ENCODE measurements at places on chromosomes 1 and 21. TPM values are rescaled to one million over a fixed set of nuclear protein-coding genes. Genes with fewer than 3 reads are reported as not detected.

Gene SH3D21
- 16.4 TPM for total RNA-seq

Gene KRTAP7-1
- total RNA-seq = not detected

- DNase-seq = no peak
Observed at GRCh38 chr1:168419736-168420135, 124.1 kb downstream of the XCL2 start.

DNA sequence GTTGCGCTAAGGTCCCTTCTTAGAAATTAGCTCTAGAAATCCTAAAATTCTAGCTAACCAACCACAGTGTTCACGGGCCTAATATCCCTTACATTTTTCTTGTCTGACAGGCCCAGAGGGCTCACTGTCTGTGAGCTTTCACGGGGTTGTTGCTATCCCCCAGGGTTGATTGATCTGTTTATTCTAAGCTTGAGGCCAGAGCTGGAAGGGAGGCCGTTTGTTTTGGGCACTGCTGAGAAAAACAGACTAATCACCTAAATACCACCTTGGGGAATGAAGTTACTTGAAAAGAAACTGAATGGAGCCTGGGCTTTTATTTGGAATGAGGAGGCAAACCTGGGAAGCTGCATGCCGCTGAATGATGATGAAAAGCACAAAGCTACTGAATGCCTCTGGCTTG is 162.4 kb downstream of the KIF26B start:
- no peak for DNase-seq

Gene PCBP3
- 2.4 TPM for total RNA-seq

Gene ABCA4
- total RNA-seq = 0.29 TPM

DNA sequence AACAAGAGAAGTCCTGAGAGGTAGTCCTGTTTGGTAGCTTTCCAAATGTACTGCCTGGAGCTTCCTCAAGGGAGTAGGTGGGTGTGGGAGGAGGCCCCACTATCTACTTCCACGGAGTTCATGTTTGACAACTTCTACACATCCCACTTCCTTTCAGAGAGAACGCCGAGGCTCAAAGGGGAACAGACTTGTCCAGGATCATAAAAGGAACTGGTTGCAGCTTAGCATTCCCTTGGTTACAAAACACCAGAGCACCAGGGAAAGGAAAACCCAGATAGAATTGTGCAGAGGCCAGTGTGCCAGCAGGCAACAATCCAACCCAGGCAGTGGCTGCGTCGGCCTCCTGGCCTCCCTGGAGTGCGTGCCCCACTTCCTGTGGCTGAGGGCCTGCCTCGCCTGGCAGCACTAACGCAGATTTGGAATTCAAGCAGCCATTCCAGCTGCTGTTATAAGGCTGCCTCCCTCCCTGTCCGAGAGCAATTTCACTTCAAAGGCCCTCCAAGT is 4.2 kb upstream of the RAP1GAP start:
- DNase-seq = peak; percentile 4

DNA sequence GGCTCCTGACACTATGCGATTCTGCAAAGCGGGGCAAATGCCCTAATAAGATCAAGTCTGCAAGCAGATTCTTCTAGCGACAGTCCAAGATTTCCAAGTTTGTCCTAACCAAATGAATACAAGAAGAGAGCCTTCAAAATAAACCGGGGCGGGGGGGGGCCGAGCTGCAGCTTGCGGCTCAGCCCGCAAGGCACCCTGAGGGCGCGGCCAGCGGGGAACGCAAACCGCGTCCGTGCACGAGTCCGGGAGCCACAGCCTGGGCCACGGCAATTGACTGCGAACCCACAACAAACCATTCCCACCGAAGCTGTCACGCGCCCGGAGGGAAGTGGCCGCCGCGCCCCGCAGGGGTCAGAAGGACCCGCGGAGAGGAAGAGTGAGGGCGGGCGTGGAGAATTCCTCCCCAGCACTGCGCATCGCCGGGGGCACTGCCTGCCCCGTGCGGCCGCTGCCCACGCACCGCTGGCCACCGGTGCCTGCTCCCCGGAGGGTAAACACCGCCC is 687 bp downstream of the TGFBR3 start:
- DNase-seq = peak; percentile 11

GRCh38 chr1:3261007-3261968 is 192.3 kb downstream of the PRDM16 start:
- DNase-seq = no peak

- no peak for DNase-seq
Observed at GRCh38 chr1:94335447-94335846, 82.7 kb upstream of the ABCD3 start.

DNA sequence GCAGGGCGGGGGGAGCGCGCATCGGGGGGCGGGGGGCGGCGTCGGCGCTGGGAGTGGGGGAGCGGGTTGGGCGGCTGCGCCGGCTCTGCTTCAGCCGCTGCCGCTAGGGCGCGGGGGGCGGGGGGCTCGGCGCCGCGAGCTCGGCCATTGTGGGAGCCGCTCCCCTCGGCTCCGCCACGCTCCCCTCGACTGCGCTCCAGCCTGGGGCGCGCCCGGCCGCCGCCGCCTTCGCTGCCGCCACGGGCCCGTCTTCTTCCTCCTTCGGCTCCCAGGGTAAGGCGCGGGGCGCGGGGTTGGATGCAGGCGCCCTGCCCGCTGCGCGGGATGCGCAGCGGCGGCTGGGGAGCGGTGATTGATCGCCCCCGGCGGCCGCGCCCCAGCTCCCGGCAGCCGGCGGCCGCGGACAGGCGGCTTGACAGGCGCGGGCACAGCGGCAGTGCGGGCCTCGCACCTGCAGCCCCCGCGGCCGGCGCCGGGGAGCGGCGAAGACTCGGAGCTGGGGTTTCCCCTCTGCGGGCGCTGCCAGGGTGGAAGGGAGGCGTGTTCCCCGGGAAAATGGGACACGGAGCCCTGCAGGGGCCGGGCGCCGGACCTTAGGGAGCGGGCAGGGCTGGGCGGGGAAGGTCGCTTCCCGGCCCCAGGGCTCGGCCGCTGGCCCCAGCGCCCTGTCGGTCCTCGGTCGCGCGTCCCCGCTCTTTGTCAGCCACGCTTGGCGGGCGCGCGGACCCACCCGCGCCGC is 55.3 kb downstream of the NDUFS5 start:
- peak; percentile 30 for DNase-seq

DNA sequence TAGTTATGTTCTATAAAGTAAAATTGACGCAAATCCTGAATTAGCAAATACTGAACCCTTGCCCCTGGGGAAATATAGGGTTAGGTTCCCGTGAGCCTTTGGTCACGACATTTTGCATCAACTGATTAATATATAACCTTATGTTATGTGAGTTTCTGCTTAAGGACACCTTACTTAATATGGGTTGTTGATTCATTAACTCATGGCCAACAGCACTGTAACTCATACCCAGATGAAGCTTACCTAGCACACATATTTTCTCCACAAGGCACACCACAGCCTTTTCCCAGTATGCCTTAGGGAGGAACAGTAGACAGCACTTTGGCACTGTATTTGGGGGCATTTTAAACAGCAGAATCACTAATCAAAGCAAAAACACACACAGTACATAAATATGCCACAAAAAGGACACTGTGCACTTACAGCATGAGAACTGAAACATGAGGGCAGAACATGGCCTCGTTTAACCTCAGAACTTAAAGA is 15.1 kb downstream of the INAVA start:
- DNase-seq = no peak

GRCh38 chr1:47996060-47996405 is 1.2 kb downstream of the TRABD2B start:
- no peak for DNase-seq

DNA sequence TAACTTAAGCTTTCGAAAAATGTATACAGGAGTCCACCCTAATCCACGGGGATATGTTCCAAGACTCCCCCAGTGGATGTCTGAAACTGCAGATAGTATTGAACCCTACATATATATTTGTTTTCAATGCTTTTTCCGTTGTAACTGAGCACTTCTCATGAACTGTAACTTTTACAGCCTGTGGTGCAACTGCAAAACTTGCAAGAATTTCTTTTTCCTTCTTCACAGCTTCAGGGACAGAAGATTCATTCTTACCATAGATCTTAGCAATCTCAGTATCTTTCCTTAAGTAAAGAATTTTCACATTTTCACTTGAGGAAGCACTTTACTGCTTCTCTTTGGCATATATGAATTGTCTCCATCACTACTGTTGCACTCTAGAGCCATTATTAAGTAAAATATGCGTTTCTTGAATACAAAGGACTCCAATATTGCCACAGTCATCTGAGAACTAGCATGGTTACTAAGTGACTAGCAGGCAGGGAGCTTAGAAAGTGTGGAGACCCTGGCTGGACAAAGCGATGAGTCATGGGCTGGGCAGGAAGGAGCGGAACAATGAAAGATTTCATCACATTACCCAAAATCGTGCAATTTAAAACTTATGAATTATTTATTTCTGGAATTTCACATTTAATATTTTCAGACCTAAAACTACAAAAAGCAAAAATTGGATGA is 14.1 kb downstream of the DPYD start:
- DNase-seq = peak; percentile 71

DNA sequence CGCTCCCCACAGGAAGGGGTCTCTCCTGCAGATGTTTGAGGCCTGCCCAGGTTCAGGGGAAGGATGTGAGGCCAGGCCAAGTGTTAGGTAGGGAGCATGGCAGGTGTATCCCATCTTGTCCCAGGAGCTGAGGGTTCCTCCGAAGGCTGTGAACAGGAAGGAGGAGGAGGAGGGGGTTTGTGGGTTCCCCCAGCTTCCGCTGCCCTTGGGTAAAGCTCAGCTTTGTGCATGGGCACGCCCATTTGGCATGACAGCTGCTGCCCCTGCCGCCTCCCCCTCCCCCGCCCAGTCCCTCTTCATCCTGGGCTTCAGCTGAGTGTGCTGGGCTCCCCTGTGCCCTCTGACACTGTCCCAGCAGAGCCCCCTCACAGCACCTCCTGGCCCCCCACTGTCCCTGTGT is 25.5 kb downstream of the TNFRSF8 start:
- DNase-seq = no peak

- no peak for DNase-seq
Observed at GRCh38 chr1:213183036-213183672, 132.1 kb downstream of the RPS6KC1 start.

DNA sequence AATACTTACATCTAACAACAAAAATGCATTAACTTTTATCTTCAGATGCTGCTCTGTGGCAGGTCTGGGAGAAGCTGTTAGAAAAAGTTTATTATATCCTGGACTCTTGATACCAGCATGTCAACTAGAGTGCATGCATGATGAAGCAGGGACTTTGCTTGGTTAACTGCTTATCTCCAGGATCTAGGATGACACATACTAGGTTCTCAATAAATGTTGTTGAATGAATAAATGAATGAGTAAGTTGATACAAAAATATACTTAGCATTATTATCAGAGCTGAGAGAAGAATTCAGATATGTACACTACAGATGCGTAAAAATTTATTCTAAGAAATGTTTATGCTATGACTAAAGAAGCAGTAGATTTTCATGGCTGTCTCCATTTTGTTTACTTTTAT is 304.3 kb downstream of the LTN1 start:
- DNase-seq = peak; percentile 84

- no peak for DNase-seq
Observed at GRCh38 chr1:71276466-71276865, 195.6 kb upstream of the ZRANB2 start.

Gene AQP10
- not detected for total RNA-seq

Gene CTSE
- total RNA-seq = not detected

Gene HLX
- 8.1 TPM for total RNA-seq

Gene SEC16B
- total RNA-seq = 0.07 TPM

DNA sequence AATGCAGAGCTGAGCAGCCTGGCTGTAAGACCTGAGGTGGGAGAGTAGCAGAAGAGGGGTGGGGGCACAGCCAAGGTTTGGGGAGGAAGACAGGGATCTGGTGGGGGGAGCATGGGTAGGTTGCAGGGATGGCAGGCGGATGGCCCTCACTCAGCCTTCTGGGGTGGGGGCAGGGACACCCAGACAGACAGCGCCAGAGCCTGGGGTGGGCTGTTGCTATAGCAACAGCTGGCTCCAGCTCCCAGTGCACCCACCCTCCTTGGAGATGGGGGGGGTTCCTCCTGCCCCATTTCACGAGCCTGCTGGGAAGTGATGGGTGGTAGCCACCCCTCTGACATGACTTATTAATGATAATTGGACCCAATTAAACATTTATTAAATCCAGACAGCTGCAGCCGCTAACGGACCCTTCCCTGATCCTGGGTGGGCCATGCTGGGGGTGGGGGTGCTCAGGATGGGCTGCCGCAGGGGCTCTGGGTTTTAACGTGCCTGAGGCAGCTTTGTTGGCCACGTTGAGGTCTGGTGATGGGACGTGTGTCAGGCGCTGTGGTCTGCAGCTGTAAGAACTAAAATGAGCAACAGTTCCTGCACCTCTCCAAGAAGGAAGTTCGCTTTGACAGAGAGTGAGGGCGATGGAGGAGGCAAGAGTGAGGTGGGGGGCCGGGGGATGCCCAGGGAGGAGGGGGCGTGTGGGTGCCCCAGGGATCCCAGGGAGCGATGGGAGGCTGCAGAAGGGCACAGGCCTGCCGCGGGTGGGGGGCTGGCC is 19.4 kb downstream of the AGRN start:
- no peak for DNase-seq

DNA sequence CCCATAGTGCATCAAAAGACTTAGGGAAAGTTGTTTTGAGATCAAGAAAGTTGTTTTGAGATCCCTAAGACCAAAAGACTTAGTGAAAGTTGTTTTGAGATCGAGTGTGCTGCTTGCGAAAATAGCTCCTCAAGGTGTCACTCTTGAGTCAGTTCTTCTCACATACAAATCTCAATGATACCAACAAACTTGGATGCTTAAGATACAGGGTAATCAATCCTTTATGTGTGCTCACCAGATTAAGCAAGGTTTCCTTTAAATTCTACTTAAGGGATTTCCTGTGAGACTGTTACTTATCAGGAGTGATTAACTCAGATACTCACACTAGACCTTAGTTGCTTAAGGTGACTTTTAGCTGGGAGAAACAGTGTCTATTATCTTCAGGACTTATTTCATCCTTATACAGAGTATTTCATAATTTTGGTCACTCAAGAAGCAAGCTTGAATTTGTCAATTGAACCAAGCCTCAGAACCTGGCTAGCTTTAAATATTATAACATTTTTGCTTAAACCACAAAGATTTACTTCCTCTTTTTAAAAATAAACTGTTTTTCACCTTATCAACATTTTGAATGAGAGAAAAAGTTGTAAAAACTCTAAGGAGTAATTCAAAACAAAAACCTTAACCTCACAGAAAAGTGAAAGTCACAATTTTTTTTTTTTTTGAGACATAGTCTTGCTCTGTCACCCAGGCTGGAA is 8.0 kb upstream of the RLF start:
- DNase-seq = peak; percentile 69

Gene PRKAA2
- total RNA-seq = 3.4 TPM

- DNase-seq = peak; percentile 66
Observed at GRCh38 chr1:68232289-68233148, at the start of gene WLS. Gene WLS, minus strand, starts transcription at chr1:68232523. Its CDS starts 224 bp downstream, at chr1:68232299.

Measured in PC-3 (cell line).